ENCODE measurements at places on chromosomes 12 and 14. TPM values are rescaled to one million over a fixed set of nuclear protein-coding genes. Genes with fewer than 3 reads are reported as not detected.

DNA sequence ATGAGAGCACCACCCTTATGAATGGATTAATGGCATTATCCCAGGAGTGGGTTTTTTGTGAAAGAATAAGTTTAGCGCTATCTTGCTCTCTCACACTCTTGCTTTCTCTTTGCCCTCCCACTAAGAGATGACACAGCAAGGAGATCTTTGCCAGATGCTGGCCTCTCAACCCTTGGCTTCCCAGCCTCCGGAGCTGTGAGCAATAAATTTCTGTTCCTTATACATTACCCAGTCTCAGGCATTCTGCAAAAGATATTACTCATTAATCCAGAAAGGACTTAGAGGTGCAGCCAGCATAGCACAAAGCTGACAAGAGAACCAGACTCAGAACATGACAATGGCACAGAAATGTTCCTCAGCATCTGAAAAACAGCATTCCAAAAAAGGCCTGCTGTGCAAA is 190.6 kb downstream of the ITPR2 start:
- DNase-seq = no peak

- peak; percentile 69 for DNase-seq
Observed at GRCh38 chr12:62192180-62192902, 67.9 kb upstream of the USP15 start.

DNA sequence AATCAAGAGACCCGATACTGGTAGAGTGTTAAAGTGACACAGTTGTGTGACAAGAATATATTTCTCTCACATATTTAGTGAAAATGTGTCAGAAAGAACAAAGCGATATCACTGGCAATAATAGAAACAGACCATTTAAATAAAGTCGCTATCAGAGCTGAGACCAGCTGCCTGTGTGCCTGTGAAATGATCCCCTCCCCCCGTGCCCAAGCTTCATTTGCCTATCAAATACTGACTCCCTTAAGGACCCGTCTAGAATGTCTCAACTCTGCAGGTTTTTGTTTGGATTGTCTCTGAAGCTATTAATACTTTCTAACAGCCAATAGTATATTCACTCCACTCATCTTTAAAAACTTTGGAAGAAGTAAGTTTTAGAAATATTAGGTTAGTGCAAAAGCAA is 98.9 kb downstream of the EGLN3 start:
- DNase-seq = no peak

- no peak for DNase-seq
Observed at GRCh38 chr14:100293497-100294212, 12.6 kb downstream of the SLC25A29 start.

DNA sequence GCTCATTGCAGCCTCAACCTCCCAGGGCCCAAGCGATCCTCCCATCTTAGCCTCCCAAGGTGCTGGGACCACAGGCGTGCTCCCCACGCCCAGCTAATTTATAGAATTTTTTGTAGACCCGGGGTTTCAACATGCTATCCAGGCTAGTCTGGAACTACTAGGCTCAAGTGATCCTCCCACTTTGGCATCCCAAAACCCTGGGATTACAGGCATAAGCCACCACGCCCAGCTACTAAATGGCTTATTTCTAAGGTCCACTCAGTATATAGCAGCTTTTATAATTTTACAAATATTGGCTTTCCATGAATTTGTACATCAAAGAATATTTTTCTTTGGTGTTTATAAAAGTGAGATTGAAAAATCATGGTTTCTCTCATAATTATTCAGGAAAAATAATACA is 167.8 kb downstream of the TTC7B start:
- no peak for DNase-seq

DNA sequence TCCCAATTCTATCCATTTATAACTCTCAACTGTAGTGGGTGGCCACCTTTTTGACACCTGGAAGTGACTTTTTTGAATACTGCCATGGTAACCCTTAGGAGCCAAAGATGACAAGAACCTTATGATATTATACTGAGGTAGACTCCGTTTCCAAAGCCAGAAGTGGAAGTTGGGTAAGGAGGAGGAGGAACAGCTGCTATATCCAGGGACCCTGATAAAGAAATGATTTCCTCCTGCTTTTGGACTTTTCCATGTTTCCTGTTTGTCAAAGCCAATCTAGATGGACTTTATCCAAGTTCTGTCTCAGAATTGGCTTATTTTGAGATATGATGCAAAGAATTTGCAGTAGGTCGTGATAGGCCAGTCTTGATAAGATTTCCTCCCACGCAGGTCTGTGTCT is 14.3 kb downstream of the TRIM9 start:
- DNase-seq = no peak

DNA sequence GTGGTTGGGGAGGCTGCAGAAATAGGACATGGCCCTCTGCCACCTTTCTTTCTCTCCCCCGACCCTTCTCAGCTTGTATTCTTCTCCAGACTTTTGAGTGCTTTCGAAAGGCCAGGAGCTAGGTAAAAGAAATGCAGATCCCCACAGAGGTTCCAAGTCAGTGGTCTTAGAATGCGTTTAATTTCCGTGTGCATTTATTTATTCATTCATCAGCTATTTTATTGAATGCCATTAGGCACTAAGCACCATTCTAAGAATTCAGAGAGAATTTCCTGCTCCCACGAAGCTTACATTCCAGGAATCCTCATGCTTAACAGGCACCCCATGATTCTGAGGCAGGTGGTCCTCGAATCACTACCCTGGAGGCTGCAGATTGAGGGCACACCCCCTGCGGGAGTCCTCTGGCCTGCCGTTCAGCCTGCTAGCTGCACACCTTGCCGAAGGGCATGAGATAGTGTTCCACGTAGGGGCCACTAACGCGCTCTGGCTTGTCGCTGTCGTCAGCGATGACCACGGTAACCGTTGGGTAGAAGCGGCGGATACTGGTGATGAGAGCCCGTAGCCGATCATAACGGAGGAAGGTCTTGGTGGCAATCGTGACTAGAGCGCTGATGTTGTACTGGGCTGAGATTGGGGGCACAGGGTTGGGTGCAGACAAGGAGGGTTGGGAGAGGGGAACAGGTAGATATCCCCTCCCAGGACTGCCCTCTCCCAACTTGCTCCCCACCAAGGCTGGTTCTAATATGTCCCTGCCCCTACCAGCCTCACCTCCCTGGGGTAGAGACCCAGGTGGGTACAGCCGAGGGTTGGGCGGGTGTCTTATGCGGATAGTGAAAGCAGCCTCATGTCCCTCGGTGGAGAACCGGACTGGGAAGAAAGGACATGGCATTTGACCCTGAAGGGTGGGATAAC is 4.5 kb downstream of the B4GALNT1 start:
- no peak for DNase-seq

DNA sequence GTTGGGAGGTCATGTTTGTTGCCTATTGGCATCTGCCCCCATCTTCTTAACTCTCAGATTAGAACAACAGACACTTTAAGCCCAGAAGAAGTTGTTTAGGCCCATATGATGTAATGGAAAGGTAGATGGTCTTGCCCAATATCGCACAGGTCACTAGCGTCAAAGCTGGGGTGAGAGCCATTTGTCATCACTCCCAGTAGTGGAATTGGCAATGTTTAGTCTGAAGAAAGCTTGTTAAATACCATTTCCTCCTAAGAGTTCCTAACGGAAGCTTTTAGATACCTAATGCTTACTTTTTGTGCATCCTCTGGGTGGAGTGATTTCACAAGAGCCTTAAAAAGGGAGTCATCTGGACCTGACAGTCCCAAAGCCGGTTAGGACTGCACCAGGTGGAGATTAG is 125.4 kb downstream of the DACT1 start:
- DNase-seq = no peak

DNA sequence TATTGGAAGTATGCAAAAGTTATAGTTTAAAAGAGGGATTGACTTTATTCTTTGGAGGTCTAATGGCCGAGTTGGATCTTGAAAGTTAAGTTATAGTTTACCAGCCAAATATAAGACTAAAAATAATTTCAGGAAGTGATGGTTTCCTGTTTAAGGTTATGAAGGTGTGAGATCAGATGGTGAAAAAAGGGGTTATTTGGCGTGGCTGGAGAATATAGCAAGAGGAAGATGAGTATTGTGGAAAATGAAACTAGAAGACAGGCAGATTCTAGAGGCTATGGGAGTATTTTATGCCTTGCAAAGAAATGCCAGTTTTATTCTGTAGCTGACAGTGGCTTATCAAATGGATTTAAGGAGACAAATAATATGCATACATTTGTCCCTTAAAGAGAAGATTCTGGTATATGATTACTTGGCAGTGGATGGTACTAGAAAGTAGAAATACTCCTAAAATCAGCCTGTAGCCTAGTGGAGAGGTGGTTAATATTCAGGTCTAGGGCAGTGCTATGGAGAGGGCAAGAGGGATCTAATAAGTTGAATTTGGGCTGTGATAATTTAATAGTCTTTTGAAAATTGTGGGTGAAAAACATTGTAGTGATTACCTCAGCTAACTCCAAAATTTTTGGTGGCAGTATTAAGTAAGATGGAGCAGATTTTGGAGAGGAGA is 1091.8 kb upstream of the ATXN7L3B start:
- no peak for DNase-seq

Gene TAS2R43
- 3.7 TPM for total RNA-seq

Gene A2M
- total RNA-seq = 38.7 TPM

Gene CLEC9A
- total RNA-seq = not detected

Gene KRT72
- total RNA-seq = not detected

Gene TEX22
- total RNA-seq = 0.41 TPM

Gene VSIG10
- total RNA-seq = 14.7 TPM

Gene LMBR1L
- total RNA-seq = 83.6 TPM

Gene SYNDIG1L
- 6.9 TPM for total RNA-seq

Gene HCAR1
- 0.41 TPM for total RNA-seq

Gene FGF6
- not detected for total RNA-seq

Gene LRRC43
- total RNA-seq = 2.0 TPM

Gene RARG
- total RNA-seq = 1.6 TPM

Data from frontal cortex (tissue), 4 donors.